ENCODE measurements at places on chromosomes 7 and 10. TPM values are rescaled to one million over a fixed set of nuclear protein-coding genes. Genes with fewer than 3 reads are reported as not detected.

The HOGA1 gene
- polyA plus RNA-seq = 0.49 TPM

The EN2 gene
- polyA plus RNA-seq = 0.09 TPM

The SPDYE2 gene
- not detected for polyA plus RNA-seq

The MCM7 gene
- 60.0 TPM for polyA plus RNA-seq

The EPO gene
- polyA plus RNA-seq = 0.41 TPM

DNA sequence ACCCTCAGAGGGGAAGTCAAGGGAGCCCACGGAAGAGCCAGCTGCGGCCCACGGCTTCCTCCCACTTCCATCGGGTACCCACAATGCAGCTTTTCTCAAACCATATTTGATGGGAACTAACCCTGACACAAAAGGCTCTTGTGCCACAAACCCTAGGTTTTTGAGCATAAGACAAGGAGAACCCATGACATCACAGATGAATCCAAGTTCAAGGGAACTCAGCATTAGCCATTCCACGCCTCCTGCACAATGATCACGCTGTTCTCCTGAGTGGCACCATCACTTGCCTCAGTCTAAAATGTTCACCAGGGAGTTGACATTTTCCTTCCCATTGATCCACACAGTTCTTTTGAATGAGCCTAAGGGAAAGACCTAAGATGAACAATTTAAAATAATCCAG, 70.4 kb downstream of the ITIH5 start:
- no peaks in the 10 kb centered on the region for H3K27me3 ChIP-seq
- no peaks in the 10 kb centered on the region for H3K4me1 ChIP-seq
- no peak overlapping the region for H3K27ac ChIP-seq
- DNase-seq = no peak
- no peak overlapping the region for H3K4me3 ChIP-seq
- H3K36me3 ChIP-seq = no peaks in the 10 kb centered on the region

DNA sequence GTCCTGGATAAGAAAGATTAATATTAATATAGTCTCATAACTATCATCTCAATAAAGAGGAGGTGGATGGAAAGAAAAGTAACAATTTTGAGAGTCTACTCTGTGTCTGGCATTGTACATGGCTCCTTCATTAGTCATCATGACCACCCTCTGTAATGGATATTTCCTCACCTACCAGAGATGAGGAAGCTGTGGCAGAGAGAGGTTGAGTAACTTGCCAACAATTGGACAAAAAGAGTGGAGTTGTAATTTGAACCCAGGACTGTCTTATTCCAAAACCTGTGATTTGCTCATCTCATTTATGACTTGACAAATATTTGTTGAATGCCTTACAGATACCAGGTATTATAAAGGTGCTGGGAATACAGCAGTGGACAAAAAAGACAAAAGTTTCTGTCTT, 2.1 kb upstream of the IDE start:
- no peak for DNase-seq
- no peaks in the 10 kb centered on the region for H3K36me3 ChIP-seq
- H3K27me3 ChIP-seq = no peaks in the 10 kb centered on the region
- H3K27ac ChIP-seq = no peak overlapping the region

DNA sequence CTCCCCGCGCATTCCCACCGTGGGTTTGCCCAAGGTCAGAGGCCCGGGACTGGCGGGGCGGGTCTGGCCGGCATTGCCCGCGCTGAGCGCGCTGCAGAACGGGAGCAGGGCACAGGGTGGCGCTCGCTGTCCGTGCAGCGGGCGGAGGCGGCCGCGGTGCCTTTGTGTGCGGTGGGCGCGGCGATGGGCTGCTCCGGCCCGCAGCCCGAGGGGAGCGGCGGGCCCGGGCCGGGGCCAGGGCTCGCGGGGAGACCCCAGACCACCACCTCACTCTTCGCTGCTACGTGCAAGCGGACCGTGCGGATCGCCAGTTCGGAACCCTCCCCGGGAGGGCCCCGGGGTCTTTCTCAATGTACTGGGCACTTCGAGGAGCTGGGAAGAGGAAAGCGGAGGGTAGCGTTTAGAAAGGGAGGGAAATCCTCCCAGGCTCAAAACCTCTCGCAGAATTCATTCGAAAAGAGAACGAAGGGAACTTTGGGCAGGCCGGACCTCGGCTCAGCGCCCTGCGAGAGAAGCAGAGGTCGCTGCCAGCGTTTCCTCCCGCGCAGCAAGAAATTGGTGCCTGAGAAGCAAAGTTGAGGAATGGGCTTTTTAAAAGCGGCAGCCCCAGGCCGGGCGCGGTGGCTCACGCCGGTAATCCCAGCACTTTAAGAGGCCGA, 8.5 kb downstream of the SP8 start:
- peak overlapping the region; percentile 76 for H3K4me3 ChIP-seq
- H3K27me3 ChIP-seq = no peaks in the 10 kb centered on the region
- H3K4me1 ChIP-seq = peaks cover 7% of the 10 kb centered on the region
- H3K36me3 ChIP-seq = no peaks in the 10 kb centered on the region
- no peak for DNase-seq
- no peak overlapping the region for H3K27ac ChIP-seq

GRCh38 chr7:34061149-34061548, 155.8 kb downstream of the BMPER start:
- H3K4me3 ChIP-seq = no peak overlapping the region
- H3K4me1 ChIP-seq = peaks cover 40% of the 10 kb centered on the region
- no peaks in the 10 kb centered on the region for H3K27me3 ChIP-seq
- no peaks in the 10 kb centered on the region for H3K36me3 ChIP-seq
- peak overlapping the region; percentile 80 for H3K27ac ChIP-seq

DNA sequence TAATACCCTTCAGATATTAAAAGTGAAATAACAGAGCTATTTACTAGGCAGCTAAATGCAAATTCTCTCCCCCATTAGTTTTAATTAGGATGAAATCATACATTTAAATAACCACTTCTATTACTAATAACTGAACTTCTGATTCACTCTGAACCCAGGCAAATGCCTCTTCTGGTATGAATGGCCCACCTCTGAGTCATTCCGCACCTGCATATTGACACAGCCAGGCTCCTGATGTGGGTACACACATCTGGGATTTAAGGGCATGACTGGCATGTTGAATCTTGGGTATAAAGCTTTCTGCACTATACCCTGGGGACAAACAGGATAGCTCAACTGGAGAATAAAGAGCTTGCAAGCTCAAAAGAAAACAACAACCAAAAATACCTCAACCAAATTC, 140.9 kb downstream of the AUTS2 start:
- no peaks in the 10 kb centered on the region for H3K36me3 ChIP-seq
- H3K27ac ChIP-seq = peak overlapping the region; percentile 51
- H3K4me1 ChIP-seq = peaks cover 25% of the 10 kb centered on the region
- H3K27me3 ChIP-seq = no peaks in the 10 kb centered on the region
- no peak overlapping the region for H3K4me3 ChIP-seq

DNA sequence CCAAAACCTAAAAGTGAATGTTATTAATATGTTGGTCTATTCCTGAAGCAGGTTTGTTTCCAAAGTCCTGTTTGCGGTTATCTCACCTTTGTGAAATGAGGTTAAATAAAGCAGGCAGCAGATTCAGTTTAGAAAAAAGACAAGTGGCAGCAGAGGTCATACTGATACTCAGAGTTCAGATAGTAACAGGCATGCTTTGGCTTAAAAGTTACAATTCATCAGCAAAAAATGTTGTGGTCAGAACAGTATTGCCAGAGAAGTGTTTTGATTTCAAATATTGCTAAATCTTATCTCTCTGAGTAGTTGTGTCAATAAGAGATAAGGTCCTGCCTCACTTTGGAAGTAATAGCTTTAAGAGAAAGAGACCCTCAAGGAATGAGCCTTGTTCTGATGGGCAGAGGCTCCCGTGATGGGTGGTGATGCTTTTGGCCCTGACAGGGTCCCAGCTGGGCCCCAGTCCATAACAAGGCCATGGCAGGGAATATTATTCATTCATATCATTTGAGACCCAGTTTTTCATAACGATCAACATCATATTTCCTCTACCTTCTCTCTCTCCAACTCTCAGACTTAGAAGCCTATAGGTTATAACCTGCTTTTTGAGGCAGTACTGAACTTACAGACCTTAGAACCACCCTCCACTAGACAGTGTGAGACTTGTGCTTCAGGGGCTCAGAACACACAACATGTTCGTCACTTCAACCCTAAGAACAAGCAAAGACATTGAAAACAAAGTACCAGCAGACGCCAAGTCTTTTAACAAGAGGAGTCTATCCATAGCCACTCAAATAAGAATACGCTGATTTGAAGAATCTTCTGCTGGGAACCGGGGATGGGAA, 58.5 kb upstream of the AHR start:
- peaks cover 23% of the 10 kb centered on the region for H3K4me1 ChIP-seq
- H3K27me3 ChIP-seq = no peaks in the 10 kb centered on the region
- no peak overlapping the region for H3K27ac ChIP-seq
- H3K4me3 ChIP-seq = no peak overlapping the region
- no peaks in the 10 kb centered on the region for H3K36me3 ChIP-seq
- no peak for DNase-seq

GRCh38 chr7:78121888-78122287, 323.3 kb downstream of the PHTF2 start:
- no peaks in the 10 kb centered on the region for H3K27me3 ChIP-seq
- H3K27ac ChIP-seq = no peak overlapping the region
- H3K4me3 ChIP-seq = no peak overlapping the region
- H3K36me3 ChIP-seq = no peaks in the 10 kb centered on the region
- no peaks in the 10 kb centered on the region for H3K4me1 ChIP-seq
- no peak for DNase-seq

DNA sequence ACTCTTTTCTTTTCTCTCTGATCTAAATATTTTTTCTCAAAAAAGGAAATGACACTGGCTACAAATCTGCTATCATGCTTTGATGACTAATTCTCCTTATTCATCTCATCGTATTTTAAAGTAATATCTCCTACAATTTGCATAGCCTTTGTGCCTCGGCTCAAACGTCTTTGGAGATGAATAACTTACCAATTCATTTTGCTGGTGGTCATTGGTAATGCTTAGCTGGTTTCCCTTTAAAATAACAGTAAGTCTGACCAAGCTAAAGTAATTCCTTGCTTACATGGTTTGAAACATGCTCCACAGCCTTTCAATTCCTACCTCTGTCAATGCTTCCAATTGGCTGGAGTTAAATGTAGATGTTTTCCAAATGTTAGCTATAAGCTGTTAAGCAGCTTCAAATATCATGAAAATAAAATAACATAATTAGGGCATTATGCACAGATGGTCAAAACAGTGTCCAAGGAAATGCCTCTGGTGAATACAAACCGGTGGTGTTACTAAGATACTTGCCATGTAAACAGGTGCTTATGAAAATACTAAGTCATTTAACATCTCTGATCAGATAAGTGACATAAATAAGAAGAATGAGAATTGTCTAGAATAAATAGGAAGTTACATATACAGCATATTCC, 435.0 kb downstream of the POM121L12 start:
- no peak overlapping the region for H3K27ac ChIP-seq
- H3K27me3 ChIP-seq = no peaks in the 10 kb centered on the region
- H3K36me3 ChIP-seq = no peaks in the 10 kb centered on the region

DNA sequence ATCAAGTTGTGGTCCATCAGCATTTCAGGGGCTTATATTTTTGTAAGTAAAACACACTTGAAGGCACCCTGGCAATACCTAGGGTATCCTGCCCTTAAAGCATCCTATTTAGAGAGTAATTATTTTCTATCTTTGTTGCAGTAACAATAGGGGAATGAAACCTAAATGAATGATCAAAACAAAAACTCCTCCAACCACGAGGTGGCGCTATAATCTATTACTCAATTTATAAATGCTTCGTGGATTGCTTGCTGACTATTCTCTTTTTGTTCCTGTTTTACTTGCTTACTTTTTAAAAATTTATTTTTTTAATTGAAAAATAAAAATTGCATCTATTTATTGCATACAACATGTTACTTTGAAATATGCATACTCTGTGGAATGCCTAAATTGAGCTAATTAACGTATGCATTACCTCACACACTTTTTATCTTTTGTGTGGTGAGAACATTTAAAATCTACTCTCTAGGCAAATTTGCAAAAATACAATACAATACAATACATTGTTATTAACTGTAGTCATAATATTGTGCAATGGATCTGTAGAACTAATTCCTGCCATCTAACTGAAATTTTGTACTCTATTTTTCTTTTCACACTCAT, 147.7 kb upstream of the BMPER start:
- H3K27me3 ChIP-seq = no peaks in the 10 kb centered on the region
- H3K36me3 ChIP-seq = no peaks in the 10 kb centered on the region
- DNase-seq = no peak
- no peaks in the 10 kb centered on the region for H3K4me1 ChIP-seq
- no peak overlapping the region for H3K27ac ChIP-seq
- H3K4me3 ChIP-seq = no peak overlapping the region

- H3K36me3 ChIP-seq = no peaks in the 10 kb centered on the region
- H3K27ac ChIP-seq = no peak overlapping the region
- H3K4me1 ChIP-seq = peaks cover 40% of the 10 kb centered on the region
Observed at GRCh38 chr10:3534433-3534832, 250.6 kb downstream of the KLF6 start.

- H3K4me1 ChIP-seq = no peaks in the 10 kb centered on the region
- no peak overlapping the region for H3K27ac ChIP-seq
- peaks cover 3% of the 10 kb centered on the region for H3K27me3 ChIP-seq
- H3K4me3 ChIP-seq = no peak overlapping the region
- DNase-seq = no peak
Observed at GRCh38 chr10:114743521-114744231, 77.9 kb upstream of the FHIP2A start.

DNA sequence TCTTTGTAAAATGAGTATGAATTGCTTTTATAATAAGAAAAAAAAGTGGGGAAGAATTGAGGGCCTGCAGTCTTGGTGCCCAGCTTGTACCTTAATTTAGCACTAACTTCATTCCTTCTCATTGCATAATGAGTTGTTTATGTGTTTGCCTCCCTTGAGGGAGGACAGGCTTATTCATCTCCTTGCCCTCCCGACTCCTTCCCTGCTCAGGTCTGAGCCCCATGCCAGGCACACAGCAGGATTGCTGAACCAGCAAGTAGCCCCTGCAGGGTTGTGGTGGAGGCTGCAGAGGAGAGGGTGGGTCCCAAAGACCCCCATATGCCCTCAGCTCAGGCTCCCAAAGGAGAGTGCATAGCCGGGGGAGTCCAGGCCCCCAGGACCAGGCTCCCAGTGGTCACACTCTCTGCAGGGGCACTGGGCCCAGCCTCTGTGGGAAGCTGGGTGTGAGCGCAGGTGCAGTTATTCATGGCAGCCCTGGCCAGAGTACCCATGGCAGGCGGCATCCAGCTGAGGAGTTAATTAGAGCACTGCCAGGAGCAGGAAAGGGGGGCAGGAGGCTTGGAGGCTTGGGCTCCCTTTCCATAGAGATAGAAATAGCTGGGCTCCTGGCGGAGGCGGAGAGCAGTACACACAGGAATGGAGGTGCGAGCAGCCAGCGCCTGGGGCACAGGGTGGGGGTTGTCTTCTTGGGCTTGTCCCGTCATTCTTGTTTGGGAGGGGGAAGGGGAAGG, 28.2 kb upstream of the GOLGA7B start:
- peaks cover 16% of the 10 kb centered on the region for H3K4me1 ChIP-seq
- no peak overlapping the region for H3K4me3 ChIP-seq
- no peak for DNase-seq

DNA sequence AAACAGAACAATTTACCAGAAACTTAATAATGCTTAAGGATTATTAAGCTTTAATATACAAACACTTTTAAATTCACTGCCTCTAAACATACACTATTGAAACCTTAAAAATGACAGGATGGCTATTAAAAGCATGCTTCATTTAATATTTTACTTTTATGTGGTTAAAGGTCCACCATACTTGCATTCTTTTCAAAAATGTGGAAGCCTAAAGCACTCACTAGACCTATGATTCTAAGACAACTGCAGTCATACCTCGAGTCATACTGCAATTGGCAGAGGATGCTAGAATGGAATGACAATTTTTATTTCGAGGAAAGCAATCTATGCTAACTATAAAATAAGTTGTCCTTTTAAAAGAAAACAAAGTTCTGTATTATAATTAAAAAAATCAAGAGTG, 85.3 kb downstream of the PIP4K2A start:
- H3K4me1 ChIP-seq = peaks cover 41% of the 10 kb centered on the region
- H3K27me3 ChIP-seq = no peaks in the 10 kb centered on the region
- no peak overlapping the region for H3K4me3 ChIP-seq
- H3K27ac ChIP-seq = no peak overlapping the region
- H3K36me3 ChIP-seq = no peaks in the 10 kb centered on the region
